ENCODE measurements at places on chromosomes 6 and 20. TPM values are rescaled to one million over a fixed set of nuclear protein-coding genes. Genes with fewer than 3 reads are reported as not detected.

The TFAP2A gene
- total RNA-seq: 0.78 TPM

The RAB32 gene
- 34.5 TPM for total RNA-seq

The CRISP3 gene
- total RNA-seq: not detected

The EYS gene
- total RNA-seq: not detected

The CFAP61 gene
- 0.27 TPM for total RNA-seq

The SLC9A8 gene
- 9.2 TPM for total RNA-seq

The PSORS1C2 gene
- total RNA-seq: not detected

The C2 gene
- 40.2 TPM for total RNA-seq

The COL11A2 gene
- total RNA-seq: 1.9 TPM

The CLPSL1 gene
- total RNA-seq: not detected

The GLP1R gene
- total RNA-seq: not detected

The CTAGE9 gene
- total RNA-seq: not detected

The ZGPAT gene
- 32.6 TPM for total RNA-seq

The IRAK1BP1 gene
- total RNA-seq: 1.6 TPM
